ENCODE measurements at places on chromosomes 5 and 9.
A peak's percentile ranks its signal among the peaks of the same experiment; 100 is the strongest.

GRCh38 chr9:129328355-129329042 is 150.4 kb upstream of the IER5L start:
- no peak for DNase-seq

- no peak for DNase-seq
These were observed 43.0 kb downstream of the SFXN1 start for GRCh38 chr5:175521313-175521833.

DNA sequence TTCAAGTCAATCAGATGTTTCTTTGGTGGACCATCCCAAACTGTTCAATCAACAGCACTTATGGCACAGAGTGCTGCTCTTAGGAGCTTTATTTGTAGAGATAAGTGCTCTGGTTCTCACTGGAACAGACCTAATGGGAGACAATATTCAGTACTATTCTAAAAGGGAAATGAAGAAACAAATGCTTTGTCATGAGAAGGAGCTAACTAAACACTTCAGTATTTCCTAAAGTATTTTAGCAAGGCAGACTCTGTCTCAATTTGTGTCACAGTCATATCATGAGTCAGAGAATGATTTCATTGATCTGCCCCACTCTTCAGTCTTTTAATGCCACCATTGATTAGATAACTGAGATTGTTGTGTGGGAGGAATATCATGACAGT is 175.3 kb downstream of the SLF1 start:
- no peak for DNase-seq

DNA sequence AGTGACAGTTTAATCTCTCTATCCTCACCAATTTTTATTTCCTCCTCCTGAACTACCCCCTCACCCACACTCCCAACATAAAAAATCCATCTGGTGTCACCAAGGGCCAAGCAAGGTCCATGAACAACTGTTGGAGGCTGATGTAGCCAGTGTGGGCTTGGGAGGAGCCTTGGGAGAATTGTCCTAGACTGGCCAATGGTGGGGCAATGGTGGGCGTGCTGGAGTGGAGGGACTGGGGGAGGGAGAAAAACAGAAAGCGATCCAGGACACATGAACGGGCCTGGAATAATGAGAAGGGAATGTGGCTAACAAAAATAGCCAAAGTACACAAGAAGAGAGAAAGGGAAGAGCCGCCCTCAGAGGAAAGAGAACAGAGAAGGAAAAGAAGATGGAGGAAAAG is 272.6 kb downstream of the ENC1 start:
- DNase-seq: no peak

DNA sequence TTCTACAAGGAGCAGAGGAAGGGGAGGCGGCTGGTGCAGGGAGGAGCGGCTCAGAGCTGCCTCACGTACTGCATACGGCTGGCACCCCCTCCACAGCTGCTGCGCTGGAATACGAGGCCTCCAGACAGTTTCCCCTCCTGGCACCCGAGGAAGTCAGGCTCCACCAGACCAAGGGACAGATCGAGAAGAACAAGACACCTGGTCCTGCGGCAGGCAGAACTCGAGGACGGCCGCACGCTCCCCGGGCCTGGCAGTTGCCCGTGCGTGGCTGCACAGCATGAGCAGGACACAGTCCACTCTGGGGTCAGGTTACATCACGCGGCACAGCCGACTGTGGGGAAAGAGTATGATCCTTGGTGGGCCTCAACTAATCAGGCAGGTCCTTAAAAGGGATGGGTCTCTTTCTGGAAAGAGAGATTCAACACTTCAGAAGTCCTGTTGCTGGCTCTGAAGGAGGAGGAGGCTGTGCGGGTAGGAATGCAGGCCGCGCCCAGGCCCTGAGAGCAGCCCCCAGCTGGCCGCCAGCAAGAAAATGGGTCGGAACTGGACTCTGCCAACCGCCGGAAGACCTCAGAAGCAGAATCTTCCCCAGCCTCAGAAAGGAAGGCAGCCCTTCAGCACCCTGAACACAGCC is 11.6 kb downstream of the UBAC1 start:
- DNase-seq: no peak

GRCh38 chr5:158451993-158452672 is 593.2 kb upstream of the CLINT1 start:
- DNase-seq: no peak

DNA sequence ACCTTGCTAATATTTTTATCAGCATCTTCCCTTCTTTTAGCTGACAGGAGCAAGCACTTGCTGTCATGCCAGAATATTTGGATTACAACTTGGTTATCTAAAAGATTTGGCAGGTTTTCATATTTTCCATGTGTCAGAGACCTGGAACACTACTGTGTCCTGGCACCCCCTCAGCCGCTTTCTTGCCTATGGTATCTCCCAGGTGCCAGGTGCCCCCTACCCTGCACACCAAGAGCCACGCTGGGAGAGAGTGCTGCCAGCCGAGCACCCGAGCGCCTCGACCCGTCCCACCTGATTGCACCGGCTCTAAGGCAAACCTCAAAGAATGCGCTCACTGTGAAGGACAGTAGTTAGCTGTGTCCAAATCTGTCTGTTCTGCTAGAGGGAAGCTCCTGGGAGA is 84.8 kb downstream of the GTF3C4 start:
- DNase-seq: no peak

DNA sequence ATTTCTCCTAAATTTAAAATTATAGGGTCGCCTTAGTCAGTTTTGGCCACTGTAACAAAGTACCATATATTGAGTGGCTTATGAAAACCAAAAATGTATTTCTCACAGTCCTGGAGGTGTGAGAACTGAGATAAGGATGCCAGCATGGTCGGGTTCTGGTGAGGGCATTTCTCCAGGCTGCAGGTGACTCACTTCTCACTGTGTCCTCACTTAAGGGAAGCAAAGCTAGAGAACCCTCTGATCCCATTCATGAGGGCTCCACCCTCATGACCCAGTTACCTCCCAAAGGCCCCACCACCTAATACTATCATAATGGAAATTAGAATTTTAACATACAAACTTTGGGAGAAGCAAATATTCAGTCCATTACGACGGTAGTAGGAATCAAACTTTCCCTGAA is 75.1 kb upstream of the FBN2 start:
- no peak for DNase-seq

GRCh38 chr9:76912636-76913275 is 6.8 kb upstream of the PRUNE2 start:
- no peak for DNase-seq

GRCh38 chr9:77469515-77470231 is 178.4 kb downstream of the GNA14 start:
- DNase-seq: no peak

DNA sequence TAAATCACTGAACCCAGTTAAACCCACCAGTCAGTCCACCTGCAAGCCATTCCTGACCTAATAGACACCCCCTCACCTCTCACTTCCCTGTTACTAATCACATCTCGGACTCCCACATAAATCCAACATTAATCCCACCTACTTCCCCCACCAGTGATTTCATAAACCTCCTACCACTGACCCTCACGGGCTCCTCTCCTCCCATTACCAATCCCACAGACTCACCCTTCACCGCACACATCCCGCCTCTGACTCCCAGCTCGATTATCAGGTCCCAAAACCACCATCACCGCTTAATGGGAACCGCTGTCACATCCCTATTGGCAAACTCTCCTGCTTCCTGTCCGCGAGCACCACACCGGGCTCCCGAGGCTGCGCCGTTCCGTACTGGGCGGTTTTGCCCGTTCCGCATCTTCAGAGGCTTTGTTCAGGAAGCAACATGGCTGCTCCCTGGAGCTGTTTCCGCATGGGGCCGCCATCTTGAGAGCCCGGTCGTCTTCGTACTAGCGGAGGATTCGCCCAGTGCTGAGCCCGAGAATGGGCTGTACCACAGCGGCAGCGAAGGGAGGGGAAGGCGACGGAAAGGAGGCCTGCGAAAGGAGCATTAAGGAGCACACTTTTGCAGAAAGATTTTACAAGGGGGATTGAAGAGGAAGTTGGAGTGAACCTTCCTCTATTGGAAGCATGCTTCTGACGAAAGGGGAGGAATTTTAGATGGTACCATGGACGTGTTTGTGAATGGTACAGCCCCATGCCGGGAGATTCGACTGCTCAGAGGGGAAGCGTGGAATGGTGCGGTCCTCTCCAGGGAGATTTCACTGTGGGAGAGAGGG is at the start of gene ZNF300:
Gene ZNF300, minus strand, starts transcription at position 502 of the 833 bp plus-strand sequence. CDS start 1,825 bp downstream, outside the sequence.
- peak; percentile 48 for DNase-seq

DNA sequence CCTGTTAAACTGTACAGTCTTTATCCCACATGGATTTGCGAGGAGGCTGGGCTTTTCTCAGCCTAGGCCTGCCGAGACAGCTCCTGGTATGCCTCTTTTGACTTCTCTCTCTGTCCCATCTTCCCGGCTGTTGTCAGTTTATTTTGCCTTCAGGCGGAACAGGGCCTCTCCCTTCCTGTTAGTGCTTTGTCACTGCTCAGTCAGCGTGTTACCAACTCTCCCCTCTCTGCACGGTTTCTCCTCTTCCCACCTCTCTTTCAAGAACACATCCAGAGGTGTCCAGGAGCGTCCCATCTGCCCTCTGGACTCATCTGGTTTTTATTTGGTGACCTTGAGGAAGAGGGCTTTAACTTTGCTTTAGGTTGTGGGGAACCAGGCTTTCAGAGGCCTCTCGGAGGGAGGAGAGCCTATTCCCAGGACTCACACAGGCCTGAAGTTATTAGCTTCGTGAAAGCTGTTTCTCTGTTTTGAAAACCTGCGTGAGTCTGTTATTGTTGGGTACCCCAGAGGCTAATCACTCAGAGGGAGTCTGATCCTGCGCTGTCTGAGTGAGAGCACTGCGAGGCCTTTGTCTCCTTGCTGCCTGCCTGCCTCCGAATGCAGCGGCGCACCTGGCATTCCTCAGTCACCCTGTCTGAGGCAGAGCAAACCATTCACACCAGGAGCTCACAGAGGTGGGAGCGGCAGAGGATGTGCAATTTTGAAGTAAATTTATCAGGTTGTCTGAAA is 234.4 kb upstream of the MPDZ start:
- no peak for DNase-seq

GRCh38 chr5:177220576-177220975 is 82.9 kb downstream of the RAB24 start:
- DNase-seq: no peak

DNA sequence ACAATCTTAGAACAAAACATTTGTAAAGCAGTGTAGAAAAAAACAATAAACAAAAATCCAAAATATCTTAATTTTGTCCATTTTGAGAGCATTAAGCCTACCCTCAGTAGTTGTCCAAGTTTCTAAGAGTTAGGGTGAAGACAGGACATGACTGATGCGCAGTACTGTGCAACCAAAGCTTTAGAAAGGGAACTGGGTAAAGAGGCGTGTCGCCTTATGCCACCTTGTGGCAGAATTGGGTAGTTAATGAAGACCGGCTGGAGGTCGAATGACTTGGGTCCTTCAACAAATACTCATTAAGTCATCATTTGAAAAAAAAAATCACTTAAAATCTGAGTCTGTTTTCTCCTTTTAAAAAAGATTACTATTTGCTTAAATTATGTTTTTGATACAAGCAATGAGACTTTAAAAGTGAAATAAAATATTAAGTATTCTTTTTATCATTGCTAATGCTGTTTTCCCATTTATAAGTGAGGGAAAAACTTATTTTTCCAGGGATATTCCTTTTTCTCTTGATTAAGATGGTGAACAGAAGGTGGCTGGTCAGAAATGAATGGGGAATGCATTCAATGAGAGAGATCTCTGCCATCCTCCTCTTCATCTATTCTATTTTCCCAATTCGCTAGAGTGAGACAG is 3.5 kb upstream of the RNF20 start:
- DNase-seq: peak; percentile 44

DNA sequence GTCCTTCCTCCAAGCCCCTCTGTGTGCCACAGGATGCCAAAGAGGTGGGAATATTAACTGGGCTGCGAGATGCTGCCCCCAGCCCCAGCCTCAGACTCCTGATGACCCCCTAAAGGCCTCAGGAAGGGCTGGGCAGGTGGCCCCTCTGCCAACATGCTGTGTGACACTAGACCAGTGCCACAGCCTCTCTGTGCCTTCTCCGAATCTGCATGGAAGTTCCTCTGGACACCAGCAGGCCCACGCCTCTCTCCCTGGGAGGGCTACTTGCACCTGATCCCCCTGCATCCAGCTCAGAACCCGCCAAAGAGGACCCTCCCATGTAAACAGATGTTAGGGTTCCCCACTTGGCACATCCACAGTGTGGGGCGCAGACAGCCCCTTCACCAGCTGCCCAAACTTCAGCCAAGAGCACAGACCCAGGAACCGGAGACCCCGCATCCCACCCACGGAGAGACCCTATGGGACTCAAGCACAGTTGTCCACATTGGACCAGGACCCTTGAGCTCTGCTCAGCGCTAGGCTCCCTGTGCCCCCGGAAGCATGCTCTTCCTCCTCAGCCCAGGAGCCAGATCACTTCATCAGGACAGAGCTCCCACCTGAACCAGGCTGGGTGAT is 91.6 kb upstream of the LMX1B start:
- DNase-seq: no peak

Measured in activated B cell treated with CpG ODN at 0.5 μM for 24 hours (primary cell).